Activated CD8-positive, alpha-beta memory T cell treated with anti-CD3 and anti-CD28 coated beads, Interleukin-2, amount 10 ng/mL, durations not matched to agents 7 days and 5 days (primary cell): ENCODE measurements at places on chromosomes 16 and 17.

DNA sequence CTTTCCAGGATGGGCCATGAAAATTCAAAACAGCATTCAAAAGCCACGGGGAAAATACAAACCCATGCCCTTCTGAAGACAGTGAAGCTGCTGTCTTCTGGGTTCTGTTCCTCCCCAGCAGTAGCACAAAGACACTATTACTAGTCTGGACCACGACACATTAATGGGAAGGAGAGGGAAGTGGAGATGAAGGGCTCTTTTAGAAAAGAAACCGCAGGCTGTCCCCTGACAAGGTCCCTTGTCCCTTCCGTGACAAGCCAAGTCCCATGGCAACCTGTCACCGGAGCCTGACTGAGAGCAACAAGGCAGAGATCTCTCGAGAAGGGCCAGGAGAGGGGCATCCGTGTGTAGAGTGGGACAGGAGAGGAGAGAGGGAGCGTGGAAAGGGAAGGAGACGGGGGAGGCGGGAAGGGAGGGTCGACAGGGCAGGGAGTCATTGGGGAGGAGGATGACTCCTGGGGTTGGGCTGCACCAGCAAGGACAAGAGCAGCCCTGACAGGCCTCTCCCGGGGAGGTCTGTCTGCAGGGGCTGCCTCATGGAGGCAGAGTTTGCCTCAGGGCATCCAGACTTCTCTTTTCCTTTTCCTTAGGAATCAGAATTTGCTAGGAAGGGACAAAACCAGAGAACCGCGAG, 436.2 kb downstream of the SLC39A11 start:
- DNase-seq, result no peak

DNA sequence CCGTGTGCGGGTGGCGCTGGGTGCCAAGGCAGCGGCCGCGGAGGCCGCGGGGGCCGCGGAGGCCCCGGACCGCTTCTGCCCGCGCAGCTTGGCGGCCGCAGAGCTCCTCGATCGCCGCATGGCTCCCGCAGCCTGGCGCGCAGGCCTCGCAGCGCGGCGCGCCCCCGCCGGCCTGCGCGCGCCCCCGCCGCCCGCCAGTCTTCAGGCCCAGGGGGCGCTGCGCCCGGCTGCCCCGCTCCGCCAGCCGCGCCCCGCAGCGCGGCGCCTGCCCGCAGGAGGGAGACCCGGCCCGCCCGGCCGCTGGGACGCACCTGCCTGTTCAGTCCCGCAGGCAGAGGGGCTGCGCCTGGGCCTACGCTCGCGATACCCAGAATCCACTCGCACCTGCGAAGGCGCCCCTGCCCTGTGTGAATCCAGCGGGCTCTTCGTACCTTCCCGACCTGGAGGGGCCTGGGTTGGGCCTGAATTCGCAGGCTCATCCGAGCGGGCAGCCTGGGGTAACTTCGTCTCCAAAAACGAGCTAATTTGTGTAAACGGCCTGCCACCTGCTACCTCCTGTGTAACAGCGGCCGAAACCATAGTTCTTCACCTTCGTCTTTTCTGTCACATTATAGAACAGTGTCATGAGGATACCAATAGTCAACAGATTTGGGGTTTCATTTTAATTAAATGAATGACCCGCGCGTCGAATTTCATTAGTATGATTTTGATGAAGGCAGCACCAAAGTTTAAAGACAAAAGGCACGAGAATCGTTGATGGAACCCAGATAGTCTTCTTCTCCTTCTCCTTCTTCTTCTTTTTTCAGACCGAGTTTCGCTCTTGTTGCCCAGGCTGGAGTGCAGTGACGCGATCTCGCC, at the start of gene CENPV:
Gene CENPV (minus strand): TSS at position 153 of the 858 bp plus-strand sequence. CDS start 33 bp downstream, at position 120.
- peak; percentile 64 for DNase-seq

- no peak for DNase-seq
These were observed 100.5 kb upstream of the HS3ST3A1 start for GRCh38 chr17:13702266-13702665.

- DNase-seq, result no peak
These were observed 45.5 kb upstream of the RBBP6 start for GRCh38 chr16:24493821-24494220.

DNA sequence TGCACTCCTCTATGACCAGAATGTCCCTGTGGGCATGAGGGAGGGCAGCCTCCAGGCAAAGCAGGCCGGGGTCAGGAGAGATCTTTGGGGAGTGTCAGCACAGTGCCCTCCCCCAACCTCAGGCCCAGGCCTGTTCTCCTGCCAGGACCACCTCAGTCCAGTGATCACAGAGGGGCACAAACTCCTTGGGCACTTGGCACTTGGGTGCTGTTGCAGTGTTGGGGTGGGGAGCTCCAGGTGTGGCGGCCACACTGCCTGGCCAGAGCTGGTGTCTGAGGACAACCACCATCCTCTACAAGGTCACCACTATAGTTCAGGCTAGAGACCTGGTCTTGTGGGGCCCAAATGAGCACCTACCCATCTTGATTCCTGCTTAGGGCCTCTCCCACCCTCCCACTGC, 37.2 kb downstream of the SMPD3 start:
- no peak for DNase-seq

DNA sequence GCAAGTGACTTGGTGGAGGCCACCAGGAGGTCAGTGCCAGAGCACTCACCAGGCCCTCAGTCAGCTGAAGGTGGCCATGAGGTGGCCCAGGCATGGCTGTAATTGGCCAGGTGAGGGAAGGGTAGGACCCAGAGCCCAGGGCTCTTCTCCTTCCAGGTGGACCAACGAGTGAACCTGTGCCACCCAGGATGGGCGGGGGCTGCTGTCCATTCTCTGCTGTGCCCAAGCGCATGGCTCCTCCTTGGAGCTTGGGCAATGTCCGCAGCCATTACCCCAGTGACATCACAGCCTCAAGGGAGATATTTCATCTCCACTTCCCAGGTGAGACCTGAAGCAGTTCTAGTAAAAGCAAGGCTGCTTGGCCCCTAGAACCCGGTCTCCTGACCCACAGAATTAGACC, 303.0 kb upstream of the FOXF1 start:
- DNase-seq, result no peak

GRCh38 chr16:31427441-31428278, 500 bp downstream of the COX6A2 start:
- DNase-seq, result peak; percentile 66
